Activated CD4-positive, alpha-beta T cell treated with anti-CD3 and anti-CD28 coated beads, Interleukin-2, amount 10 ng/mL, durations not matched to agents 24 days and 14 days (primary cell): ENCODE measurements at places on chromosomes 4 and X.

DNA sequence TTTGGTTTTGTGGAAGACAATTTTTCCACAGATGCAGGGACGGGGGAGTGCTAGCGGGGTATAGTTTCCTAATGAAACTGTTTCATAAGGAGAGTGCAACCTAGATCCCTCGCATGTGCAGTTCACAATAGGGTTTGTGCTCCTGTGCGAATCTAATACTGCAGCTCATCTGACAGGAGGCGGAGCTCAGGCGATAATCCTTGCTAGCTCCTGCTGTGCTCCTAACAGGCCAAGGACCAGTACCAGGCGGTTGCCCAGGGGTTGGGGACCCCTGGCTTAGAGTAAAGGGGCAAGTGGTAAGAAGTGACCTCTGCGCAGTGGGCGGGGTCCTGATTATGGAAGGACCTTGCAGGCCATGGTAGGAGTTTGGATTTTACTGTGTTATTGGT lies 3.8 kb downstream of the SCML1 start:
- no peak for DNase-seq

GRCh38 chrX:17732138-17732783 lies 5.0 kb upstream of the SCML1 start:
- no peak for DNase-seq

DNA sequence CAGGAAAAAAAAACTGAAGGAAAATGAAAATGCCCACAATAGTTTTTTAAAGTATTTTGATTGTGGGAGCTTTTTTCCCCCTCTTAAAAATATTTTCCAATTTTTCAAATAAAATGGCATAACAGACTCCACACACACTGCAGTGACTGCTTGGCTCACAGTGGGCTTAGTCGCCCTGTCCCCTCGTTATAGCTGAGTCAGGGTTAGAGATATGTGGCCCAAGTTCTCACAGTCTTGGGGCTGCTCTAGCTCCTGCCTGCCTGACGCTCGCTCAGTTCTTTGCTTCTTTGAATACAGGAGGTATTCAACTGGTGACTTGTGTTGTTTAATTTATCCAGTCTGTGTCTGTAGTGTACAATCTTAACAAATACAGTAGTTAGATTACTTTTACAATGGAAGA lies 47.7 kb downstream of the BEND2 start:
- DNase-seq = no peak

DNA sequence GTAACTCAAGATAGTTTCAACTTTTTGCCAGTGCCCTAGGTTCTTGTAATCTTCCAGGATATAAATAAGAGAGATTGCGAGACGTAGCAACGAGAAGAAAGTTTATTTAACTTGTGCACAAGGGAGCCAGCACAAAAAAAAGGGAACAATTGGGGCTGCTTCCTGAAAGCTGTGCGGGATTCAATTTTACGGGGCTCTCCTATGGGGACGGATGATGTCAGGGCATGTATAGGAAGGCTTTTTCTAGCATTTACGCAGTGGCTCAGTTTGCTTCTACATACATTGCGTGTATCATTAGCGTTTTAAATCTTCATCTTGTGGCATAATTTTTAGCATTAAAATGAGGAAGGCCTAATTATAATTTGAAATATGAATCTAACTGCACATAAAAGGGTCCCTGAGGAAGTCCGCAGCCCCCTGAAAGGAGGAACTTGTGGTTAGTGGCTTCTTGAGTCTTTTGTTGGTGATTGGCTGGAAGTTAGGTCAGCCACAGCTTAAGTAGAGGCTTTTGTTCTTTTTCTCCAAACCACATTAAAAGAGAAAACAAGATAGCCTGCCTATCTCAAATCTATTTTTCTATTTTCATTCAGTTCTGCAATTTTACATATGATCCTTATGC lies 668.2 kb upstream of the NDST4 start:
- DNase-seq = no peak

DNA sequence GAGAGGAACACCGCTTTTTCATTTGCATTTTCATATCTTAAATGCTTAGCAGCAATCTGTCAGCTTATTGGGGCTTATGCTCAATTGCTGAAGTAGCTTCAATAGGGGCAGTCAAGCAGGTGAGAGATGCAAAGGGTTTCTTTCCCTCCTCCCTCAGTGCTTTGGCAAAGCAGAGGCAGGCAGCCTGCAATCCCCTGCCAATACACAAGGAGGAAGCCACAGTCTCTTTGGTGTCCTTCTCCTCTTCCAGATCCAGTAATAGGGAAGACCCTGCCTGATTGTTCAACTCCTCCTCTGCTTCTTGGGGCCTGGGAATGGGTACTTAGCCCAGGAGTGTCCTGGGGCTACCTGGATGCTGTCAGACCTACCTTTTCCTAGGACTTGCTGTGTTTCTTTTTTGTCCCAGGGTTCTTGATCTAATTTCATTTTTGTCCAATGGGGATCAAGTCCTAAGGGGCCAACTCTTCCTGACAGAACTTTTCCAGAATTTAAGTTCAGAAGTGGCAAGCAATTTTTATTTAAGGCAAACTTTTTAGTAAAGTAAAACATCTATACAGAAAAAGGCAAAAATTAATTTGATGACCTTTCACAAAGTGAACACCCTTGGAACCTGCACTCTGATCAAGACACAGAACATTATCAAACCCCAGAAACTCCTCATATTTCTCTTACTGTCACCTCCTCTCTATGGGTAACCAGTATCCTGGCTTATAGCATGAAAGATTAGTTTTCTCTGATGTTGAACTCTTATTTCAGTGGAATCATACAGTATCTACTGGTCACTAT lies 260.3 kb downstream of the PPP3CA start:
- DNase-seq = no peak

DNA sequence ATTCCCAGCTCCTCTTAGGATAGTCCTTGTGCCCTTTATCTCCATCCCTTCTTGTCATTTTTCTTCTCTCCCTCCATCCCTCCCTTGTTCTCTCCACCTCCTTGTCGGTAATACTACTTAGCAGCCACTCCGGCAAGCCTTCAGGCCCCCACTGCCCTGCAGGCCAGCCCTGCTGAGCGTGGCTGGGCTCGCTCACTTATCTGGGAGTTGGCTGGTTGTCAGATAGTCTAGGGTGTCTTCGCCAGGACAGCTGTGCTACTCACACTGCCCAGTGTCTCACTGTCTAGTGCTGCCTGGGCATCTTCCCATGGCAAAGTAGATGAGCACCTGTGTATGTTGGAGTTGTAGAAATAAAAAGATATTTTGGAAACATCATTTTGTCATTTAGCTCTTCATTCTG lies 75.0 kb downstream of the STK32B start:
- no peak for DNase-seq

GRCh38 chr4:158666892-158667291 lies 4.8 kb downstream of the C4orf46 start:
- no peak for DNase-seq

DNA sequence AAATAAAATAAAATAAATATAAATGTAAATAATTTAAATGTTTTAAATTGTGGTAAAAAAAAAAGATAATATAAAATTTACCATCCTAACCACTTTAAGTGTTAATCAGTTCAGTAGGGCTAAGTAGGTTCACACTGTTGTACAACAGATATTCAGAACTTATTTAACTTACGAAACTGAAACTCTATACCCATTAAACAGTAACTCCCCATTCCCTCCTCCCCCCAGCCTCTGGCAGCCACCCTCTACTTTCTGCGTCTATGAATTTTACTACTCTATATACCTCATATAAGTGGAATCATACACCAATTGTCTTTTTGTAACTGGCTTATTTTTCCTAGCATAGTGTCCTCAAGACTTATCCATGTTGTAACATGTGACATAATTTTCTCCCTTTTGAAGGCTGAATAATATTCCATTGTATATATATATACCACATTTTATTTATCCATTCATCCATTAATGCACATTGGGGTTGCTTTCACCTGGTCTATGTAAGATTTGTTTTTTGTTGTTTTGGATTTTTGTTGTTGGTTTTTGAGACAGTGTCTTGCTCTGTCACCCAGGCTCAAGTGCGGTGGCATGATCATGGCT lies 32.5 kb upstream of the ELF2 start:
- no peak for DNase-seq

GRCh38 chr4:88352062-88352740 lies 26.5 kb upstream of the HERC6 start:
- no peak for DNase-seq
